MG63 (cell line): ENCODE measurements at places on chromosomes 1 and 21.
A peak's percentile ranks its signal among the peaks of the same experiment; 100 is the strongest.

DNA sequence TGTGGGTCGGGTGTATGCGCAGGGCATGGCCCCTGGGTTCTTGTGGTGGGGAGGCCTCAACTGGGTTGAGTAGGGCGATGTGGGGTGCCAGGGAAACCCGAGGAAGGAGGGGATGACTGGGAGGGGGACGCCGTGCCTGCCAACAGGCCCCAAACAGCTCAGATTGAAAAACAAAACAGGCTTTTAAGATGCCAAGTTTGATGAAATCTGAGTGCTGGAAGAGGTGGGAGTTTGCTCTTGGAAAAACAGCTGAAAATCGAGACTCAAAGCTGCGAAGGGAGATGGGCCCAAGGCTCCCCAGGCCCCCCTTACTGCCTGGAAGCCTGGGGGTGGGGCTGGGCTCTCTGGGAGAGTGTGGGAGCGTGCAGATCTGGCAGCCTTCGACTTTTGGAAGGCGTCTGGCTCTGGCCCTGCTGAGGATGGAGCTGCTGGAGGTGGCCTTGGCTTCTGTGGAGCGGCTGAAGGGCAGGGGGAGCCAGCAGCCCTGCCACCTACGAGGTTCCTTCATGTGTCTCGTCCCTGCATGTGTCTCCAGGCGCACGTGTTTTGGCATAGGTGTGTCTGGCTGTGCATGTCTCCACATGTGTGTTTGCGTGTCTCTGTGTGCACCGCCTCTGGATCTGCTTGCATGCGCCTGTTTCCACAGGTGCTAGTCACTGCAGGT, 33.3 kb downstream of the PTPRF start:
- no peak for DNase-seq

GRCh38 chr1:166082601-166083000, 84.2 kb downstream of the FAM78B start:
- DNase-seq, result no peak

DNA sequence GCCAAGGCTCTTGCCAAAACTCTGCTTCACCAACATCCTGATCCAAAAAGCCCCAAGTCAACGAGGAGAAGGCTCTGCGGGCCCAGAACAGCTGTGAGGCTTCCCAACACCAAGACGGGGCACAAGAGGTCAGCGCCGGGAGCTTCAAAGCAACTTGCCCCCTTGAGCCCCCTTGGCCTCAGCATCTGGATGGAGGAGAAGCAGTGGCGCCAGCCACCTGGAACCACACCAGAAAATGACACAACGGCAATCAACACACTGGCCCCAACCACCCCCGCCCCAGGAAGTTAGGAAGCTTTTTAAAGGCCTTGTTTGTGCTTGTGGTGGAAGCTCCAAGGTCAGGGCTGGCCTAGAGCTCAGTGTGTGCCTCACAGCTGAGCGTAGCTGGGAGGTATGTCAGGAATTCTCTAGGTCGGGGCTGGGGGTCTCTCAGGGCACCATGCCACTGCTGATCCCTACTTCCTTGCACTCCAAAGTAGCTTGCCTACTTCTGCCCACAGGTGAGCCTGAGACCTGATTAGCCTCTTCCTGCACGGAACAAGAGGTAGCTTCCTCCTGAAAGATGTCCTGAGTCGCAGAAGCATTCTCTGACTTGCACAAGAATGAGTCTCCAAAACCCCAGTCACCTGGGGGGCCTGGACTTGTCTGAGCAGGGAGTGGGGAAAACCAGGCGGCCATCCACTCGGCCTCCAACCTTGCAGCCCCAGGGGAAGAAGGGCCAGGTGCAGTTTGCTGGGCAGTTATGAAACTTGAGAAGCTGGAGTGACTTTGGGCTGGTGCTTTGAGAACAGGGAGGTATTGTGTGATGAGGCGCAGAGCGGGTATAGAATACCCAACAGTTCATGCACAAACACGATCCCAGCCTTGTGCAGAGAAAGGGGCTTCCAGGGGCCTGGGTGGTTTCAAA, 9.7 kb upstream of the SRP9 start:
- peak; percentile 98 for DNase-seq

- DNase-seq, result peak; percentile 77
These were observed 5.9 kb downstream of the CLCA2 start for GRCh38 chr1:86429835-86430234.

DNA sequence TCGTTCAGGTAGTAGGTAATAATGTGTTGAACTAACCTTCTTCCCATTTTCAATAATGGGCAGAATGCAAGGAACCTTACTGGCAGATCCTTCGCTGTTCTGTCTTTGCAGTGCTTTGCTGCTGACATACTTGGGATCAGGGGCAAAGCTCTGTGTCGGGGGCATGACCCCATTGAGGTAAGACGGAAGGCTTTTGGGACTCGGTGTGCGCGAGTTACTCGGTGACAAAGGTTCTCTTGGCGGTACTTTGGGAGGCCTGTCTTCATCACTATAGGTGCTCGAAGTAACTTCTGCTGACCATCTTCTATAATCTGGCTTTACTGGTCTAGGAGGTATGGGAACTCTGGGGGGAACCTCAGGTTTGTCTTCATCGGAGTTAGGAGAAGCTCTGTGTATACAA, 12.7 kb downstream of the ERRFI1 start:
- DNase-seq, result no peak

- DNase-seq, result no peak
These were observed 906 bp upstream of the ADARB1 start for GRCh38 chr21:45073301-45074047.

DNA sequence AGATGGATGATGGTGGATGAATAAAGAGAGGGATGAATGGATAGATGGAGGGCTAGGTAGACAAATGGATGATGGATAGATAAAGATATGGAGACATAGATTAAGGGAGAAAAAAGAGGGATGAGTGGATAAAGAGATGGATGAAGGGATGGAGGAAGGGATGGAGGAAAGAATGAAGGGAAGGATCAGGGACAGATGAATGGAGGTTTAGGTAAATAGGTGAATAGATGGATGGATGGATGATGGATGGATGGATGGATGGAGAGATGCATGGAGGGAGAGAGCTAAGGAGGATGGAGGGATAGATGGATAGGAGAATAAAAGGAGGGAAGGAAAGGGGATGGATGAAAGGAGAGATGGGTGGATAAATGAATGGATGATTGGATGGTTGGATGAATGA, 28.8 kb downstream of the PLXNA2 start:
- DNase-seq, result no peak

DNA sequence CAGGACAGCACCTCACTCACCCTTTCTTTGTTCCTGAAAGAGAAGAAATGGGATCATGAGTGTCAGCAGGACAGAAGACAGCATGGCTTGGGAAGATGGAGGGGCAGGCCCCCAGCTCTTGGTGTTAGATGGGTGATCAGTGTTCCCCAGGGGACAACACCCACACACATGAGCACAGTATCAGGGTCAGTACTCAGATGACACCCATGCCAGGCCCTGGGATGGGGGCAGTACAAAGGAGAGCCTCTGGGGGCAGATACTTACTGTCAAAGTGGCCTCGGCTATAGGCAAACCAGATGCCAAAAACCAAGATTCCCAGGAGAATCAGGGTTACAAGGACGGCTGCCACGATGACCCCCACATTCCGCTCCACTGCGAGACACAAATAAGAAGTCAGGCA, 21.6 kb downstream of the F11R start:
- no peak for DNase-seq

DNA sequence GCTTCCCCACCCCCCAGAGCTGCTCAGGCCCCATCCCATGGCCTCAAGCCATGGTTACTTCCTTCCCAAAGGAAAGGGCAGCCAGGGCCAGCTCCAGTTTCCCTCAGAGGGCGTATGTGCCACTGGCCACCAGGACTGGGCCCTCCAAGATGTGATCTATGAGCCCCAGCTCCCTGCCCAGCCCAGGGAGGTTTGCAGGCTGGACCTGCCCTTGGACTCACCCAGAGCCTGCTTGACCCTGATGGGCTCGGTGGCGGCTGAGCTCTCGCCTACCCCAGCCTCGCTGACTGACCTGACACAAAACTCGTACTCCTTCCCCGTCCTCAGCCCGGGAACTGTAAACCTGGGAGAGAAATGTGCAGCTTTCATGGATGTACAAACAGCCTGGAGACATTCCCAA, 29.6 kb downstream of the MYOM3 start:
- no peak for DNase-seq

GRCh38 chr1:112778137-112778536, 63.0 kb upstream of the PPM1J start:
- DNase-seq, result no peak

- no peak for DNase-seq
These were observed 11.1 kb downstream of the ZFYVE9 start for GRCh38 chr1:52153010-52153409.

- no peak for DNase-seq
These were observed 36.1 kb upstream of the IL20 start for GRCh38 chr1:206829282-206829681.

GRCh38 chr21:42864286-42864685, 15.1 kb downstream of the WDR4 start:
- DNase-seq, result no peak

- DNase-seq, result peak; percentile 89
These were observed 208.2 kb upstream of the TMEM51 start for GRCh38 chr1:14945132-14946010.

- no peak for DNase-seq
These were observed 123.2 kb downstream of the SMYD2 start for GRCh38 chr1:214404154-214404553.

DNA sequence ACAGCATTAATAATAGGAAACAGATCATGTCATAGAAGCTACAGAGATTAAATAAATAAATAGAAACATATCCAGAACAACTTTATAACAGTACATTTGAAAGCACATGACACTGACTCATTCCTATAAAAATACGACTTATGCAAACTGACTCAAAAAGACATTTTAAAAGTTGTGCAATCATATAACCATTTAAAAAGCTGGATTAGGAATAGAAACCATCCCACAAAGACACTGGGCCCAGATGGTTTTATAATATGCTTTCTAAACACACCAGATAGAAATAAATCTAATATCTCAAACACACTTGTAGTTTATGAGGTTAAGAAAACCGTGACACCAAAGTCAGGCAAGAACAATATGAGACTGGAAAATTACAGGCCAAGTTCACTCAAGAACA, 47.6 kb downstream of the MATN1 start:
- no peak for DNase-seq

GRCh38 chr21:32352526-32352925, 40.3 kb downstream of the URB1 start:
- DNase-seq, result no peak

DNA sequence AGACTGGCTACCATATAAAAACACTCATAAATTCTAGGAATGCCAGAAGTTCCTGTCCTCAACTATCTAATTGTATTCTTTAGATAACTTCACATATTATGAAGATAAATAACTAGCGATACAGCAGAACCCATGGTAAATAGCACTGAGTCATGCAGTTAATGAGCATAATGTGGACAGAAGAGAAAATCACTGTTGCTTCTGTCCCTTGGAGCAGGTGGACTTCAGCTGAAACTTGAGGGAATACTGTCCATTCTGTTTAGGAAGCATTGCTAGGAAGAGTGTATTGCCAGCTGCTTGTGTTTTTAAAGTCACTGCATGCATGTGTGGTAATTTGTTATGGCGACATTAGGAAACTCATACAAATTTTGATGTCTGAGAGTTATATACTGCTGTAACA, 854.4 kb downstream of the LTN1 start:
- DNase-seq, result no peak

GRCh38 chr1:43058545-43059360, 100.1 kb upstream of the SLC2A1 start:
- peak; percentile 46 for DNase-seq

GRCh38 chr1:87203904-87204303, 124.8 kb upstream of the LMO4 start:
- DNase-seq, result peak; percentile 66
